Left hindlimb (tissue), 1 donor: ENCODE measurements at places on chromosomes 1 and 21.

DNA sequence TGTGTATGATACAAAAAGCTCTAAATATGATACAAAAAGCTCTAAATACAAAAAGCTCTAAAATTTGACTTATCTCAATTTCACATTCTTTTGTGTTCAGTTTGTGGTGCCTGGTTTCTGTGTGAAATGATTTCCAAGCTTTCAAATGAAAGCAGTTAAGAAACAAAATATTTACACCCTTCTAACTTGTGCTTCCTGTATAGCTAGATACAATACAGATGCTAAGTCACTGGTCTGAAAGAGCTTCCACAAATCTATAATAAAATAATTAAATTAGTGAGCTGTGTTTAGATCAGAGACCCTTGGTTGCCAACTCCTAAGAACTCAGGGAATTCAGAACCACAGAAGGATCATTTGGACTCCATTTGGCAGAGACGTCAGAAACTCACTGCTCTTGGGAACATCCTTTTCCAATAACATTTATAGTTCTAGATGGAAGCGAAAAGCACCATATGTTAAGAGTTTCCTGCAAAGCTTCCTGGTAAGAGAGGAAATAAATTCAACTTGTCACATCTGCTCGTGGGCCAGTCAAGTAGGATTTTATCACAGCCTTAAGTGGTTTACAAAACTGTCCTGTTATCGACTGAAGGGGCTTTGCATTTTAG lies 1079.1 kb downstream of the ADGRL2 start:
- peak; percentile 36 for DNase-seq

GRCh38 chr1:228487336-228488124 lies at the start of gene RNF187:
Gene RNF187, plus strand, starts transcription at chr1:228487382.
- peak; percentile 52 for DNase-seq

DNA sequence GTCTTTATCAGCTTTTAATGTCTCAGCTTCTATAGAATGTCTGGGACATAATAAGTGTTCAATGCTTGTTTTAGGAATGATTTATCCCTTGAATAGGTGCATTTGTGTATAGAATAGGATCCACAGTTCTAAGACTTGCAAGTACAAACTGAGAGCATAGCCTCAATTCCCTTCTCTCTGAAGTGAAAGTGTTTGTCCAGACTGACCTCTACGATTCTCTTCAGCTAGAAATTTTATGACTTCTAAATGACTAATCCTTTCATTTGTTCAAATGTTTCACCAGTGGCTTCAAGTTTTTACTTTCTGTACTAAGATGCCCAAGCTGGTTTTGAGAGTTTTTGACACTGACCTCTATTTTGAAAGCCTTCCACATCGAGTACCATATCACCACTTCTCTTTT lies 608.2 kb upstream of the ADGRL4 start:
- DNase-seq = no peak

DNA sequence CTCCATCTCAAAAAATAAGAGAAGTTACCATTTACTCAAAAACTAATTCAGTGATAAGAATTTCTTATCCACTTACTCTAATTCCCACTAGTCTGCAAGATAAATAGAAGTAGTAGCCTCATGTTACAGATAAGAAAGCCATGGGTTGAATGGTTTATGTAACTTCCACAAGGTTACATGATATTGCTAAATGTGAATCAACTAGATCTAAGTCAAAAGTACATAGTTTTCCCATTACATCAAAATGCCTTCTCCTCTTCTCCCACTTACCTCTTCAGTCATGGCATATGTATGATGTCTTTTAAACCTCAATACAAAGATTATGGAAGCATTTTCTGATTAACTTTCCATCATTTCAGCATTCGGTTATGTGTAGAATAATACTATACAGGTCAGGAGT lies 108.5 kb downstream of the ASH1L start:
- no peak for DNase-seq

DNA sequence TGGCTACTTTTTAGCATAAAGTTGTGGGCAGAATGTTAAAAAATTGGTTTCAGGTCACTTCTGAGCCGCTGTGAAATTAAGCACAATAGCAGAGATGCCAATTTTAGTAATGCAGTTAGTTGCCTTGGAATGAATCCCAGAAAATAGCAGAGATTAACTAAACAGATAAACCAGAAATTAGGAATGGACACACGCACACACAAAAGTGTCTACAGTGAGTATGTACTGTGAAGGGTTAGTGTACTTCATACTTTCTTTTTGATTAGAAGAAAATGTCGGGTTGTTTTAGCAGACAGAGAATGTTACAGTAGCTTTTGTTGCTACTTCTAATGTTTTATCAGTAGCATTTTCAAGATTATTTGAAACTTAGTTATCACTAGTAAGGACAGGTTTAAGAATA lies 106.7 kb downstream of the LEPR start:
- no peak for DNase-seq

DNA sequence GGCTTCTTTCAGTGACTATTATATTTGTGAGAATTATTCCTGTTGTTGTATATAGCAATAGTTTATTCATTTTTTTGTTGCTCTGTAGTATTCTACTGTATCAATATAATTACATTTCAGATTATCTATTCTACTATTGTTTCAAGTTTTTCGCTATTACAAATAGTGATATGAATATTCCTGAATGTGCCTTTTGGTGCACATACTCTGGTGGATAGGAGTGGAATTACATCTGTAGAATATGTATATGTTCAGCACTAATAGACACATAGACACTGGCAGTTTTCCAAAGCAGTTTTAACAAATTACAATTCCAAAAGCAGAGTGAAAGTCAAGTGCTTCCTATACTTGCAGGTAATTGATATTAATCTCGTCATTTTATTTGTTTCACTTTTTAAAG lies 696.2 kb upstream of the PRMT6 start:
- no peak for DNase-seq

DNA sequence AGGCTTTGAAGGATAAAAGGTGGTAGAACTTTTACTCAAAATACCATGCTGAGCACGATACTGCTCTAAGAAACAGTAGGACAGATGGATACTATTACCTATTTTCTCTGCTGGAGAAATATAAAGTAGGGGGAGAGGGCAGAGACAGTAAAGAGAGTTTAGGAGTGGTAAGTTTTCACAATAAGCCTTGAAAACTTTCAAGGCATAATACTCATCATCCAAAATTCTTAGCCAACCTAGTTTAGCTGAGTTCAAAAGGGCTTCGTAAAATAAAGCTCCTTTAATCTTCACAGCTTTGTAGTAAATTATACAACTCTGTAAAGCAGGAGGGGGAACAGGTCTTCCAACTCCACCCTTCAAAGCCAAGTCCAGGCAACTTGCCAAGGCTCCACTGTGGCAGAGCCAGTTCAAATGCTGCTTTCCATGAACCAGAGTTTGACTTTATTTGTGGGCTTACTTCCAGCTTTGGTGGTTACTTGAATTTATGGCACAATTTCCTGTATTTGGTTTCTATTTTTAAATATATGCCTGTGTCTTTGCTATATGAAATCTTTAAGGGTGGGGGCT lies 15.5 kb downstream of the TEX38 start:
- peak; percentile 77 for DNase-seq

DNA sequence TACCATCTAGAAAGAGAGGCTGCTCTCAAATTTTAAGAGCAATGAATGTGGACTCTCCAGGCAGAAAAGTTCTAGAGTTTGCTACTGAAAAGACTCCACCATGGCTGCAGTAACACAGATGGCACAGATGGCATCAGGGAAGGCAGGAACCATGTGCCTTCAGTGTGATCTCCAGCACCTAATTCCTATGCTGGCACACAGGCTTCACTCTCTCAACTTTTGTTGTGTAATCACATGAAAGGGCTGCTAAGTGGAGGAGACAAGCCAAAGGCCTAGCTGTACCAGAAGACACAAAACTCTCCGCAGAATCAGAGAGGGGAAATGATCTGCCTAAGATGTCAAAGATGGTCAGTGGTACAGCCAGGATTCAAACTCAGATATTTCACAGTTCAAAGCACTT lies 31.1 kb downstream of the ERI3 start:
- DNase-seq = no peak

- DNase-seq = no peak
These were observed 8.8 kb upstream of the TSPEAR start for GRCh38 chr21:44720170-44720569.

DNA sequence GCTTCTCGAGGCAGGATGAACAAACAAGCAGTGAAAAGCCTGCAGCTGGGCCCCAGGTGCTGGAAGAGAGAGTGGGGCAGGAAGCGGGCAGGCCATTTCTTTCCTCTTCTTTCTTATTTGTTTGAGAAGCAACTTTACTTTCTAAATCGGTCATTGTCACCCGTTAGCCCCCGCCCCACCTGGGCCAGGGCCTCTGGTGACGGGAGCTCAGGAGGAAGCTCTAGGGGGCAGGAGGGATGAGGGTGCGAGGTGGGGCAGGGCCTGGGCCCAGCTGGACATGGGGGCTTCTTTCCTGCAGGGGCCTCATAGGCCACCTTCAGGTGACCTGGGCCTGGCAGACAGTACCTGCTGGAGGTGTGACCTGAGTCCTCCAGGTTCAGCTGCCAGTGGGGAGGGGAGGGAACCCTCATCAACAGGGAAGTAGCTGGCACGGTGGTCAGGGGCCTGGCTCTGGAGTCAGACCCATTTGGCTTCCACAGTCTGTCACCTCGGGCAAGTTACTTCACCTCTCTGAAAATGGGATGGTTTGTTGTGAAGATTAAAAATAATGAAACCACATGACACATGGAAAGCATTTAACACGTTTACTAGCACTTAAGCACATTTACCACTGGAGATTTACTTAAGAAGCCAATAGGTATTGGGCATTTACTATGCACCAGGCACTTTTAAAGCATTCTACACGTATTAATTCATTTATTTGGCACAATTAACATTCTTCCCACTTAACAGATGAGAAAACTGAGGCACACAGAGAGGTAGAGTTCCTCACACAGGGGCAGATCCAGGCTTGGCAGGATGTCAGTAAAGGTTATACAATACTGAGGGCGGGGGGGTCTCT lies 54.1 kb upstream of the ID3 start:
- DNase-seq = no peak

DNA sequence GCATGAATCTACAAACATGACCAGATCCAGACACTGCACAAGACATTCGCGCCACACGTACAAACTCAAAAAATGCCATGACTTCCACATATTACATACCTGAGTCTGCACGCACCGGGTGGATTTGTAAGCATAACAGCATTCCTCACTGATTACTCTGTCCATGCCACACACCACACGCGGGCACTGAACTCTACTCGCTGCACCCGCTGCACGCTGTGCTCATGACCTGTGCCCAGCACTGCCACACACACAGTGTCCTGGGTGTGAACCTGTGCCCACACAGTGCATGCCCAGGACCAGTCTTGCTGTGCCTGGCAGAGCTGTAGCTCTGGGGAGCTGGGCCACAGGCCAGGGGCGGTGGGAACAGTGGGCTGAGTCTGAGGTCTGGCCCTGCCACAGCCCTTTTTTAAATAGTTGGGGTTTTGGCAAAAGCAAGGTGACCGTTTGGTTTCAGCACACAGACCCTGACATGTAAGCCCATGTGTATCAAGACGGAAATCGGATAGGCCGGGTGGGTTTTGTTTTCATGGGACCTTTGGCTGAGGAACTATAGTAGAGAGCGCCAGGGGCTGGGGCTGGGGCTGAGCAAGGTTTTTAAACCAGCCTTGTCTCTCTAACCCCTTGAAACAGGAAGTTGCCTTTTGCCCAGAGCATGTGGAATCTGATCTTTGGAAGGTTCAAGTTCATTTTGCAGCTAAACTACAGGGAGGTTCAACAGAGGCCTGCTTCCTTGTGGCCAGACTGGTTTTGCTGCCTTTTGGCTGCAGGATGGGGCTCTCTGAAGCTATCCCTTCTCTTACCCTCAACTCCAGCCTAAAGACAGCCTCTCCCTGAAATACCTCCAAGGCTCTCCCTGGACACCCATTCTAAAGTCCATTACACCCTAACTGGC lies 12.3 kb upstream of the GOLT1A start:
- no peak for DNase-seq

DNA sequence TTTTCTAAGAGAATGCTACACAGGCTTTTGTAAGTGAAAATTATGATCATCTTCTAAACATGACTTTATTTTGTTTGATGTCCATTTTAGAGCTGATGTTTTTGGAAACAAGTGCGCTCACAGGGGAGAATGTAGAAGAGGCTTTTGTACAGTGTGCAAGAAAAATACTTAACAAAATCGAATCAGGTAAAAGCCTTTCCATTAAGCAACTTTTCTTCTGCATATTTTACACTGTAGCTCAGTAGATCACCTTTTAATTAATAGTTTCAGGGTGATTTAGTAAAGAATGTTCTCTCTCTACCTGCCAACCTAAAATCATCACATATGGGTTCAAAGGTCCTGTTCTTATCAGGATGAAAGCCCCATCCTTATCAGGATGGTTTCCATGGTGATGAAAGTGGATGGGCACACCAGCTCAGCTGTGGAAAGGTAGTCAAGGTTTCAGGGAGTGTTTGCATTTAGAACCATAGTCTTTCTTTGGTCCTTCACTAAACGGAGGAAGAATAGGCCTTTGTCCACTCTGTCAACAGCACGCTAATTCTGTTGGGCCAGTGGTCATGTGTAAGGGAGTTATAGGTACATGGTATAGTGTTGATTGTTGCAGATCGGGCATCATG lies 28.1 kb downstream of the RAB4A start:
- no peak for DNase-seq

GRCh38 chr1:76826072-76826845 lies 41.0 kb upstream of the ST6GALNAC5 start:
- no peak for DNase-seq

- DNase-seq = peak; percentile 36
These were observed 1.3 kb downstream of the S1PR1 start for GRCh38 chr1:101238031-101238628.

- no peak for DNase-seq
These were observed 30.9 kb downstream of the PDE9A start for GRCh38 chr21:42684109-42684916.

DNA sequence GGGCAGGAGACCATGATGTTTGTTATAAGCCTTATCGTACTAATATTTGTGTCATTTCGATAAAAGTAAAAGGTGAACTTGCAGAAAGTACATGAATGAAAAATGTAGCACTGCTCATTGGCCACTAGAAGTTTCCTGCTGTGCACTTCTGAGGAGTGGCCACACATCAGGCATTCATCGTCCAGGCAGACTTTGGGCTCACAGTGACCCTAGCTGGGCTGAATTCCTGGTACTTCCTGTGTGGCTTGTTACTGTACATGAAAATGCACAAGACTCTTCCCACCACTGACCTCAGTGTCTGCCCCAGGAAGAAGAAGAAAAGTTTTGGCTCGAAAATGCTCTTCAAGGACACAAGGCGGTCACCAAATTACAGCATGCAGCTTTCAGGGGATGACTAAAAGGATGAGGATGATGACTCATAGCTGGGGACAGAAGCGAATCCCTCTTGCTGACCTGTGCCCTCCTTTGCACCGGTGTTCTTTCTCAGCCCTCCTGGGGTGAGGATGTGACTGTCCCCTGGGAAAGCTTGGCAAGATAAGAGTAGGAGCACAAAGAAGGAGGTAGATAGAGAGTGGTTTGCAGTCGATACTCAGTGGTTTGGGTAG lies 252.4 kb upstream of the KAZN start:
- DNase-seq = peak; percentile 39

DNA sequence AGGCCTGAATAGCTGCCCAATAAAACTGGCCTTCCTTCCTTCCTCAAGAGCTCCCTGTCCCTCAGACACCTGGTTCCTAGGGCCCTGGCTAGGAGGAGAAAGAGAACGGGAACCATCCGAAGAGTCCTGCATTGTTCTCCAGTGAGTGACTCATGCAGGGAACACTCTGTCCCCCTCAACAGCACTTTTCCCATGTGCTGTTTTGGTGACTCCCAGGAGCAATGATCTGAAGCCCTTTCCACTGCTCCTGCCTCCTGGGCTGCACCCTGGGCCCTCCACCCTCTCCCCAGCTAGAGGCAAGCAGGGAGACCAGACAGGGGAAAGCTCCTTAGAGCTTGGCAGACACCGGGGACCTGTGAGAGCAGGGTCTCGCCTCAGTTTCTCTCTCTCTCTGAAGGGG lies 18.9 kb downstream of the TNNT2 start:
- peak; percentile 13 for DNase-seq
